Brain pericyte (primary cell): ENCODE measurements at places on chromosomes 13 and 19.

DNA sequence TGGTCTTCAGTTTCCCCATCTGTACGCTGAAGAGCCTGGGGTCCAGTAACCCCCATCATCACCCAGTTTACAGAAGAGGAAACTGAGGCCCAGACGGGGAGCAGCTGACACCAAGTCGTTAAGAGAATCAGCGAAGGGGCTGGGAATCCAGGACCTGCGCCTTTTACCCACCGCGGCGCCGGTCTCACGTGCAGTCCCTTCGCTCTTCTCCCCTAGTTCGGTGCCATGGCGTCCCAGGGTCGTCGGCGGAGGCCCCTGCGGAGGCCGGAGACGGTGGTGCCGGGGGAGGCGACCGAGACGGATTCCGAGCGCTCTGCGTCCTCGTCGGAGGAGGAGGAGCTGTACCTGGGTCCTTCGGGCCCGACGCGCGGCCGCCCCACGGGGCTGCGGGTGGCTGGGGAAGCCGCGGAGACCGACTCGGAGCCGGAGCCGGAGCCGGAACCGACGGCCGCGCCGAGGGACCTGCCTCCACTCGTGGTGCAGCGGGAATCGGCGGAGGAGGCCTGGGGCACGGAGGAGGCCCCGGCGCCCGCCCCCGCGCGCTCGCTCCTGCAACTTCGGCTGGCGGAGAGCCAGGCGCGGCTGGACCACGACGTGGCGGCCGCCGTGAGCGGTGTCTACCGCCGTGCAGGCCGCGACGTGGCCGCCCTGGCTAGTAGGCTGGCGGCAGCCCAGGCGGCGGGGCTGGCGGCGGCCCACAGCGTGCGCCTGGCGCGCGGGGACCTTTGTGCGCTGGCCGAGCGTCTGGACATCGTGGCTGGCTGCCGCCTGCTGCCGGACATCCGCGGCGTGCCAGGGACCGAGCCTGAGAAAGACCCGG is 698 bp downstream of the BLOC1S3 start:
- no peak for DNase-seq

GRCh38 chr19:12166626-12167025 is 3.7 kb downstream of the ZNF136 start:
- no peak for DNase-seq

- no peak for DNase-seq
Measured at GRCh38 chr13:50722440-50723125, 120.9 kb downstream of the DLEU7 start.

- no peak for DNase-seq
Measured at GRCh38 chr13:93080587-93080986, 146.0 kb upstream of the GPC6 start.

GRCh38 chr19:31232871-31233270 is 116.4 kb downstream of the TSHZ3 start:
- peak; percentile 33 for DNase-seq

DNA sequence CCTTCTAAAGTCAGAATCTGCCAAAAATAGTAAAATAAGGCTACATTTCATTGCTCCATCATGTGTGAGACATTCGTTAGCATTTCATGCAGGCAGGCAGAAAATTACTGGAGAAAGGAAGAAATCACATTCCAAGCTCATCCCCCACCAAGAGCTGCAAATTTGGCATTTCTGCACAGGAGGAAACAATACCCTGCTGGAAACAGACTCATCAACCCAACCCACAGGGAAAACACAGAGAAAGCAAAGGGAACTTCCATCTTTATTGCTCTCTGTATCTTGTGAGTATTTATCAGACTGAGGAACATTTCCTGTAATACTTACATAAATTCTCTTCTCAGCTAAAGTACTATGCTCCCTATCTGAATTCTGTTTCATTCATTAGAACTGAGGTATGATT is 95.7 kb downstream of the KCTD12 start:
- no peak for DNase-seq

GRCh38 chr19:17806945-17807344 is 12.0 kb downstream of the B3GNT3 start:
- DNase-seq, result no peak

GRCh38 chr13:45492538-45492937 is 27.8 kb downstream of the COG3 start:
- DNase-seq, result no peak

DNA sequence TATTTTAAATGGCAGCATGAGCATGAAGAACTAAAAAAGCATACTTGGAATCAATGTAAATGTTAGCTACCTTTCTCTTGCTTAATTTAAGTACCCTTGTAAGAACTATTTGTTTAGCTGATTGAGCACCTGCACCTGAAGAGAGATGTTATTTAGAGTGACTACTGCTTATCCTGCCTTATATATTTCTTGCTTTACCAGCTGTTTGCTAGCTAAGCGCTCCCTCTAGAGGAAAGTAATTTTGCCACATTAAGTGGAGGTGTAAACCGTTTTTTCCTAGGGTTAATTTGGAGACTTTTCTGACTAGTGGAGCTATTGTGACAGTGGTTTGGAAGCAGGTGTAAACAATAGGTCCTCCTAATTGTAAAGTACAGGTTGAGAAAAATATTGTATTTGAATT is 19.4 kb upstream of the PSG2 start:
- no peak for DNase-seq

- no peak for DNase-seq
Measured at GRCh38 chr19:49690656-49691242, at the start of gene CPT1C. Gene CPT1C, plus strand, starts transcription at chr19:49691116. Its CDS starts 1,137 bp downstream, at chr19:49692253.

GRCh38 chr13:36772853-36773252 is 46.2 kb upstream of the RFXAP start:
- DNase-seq, result no peak

DNA sequence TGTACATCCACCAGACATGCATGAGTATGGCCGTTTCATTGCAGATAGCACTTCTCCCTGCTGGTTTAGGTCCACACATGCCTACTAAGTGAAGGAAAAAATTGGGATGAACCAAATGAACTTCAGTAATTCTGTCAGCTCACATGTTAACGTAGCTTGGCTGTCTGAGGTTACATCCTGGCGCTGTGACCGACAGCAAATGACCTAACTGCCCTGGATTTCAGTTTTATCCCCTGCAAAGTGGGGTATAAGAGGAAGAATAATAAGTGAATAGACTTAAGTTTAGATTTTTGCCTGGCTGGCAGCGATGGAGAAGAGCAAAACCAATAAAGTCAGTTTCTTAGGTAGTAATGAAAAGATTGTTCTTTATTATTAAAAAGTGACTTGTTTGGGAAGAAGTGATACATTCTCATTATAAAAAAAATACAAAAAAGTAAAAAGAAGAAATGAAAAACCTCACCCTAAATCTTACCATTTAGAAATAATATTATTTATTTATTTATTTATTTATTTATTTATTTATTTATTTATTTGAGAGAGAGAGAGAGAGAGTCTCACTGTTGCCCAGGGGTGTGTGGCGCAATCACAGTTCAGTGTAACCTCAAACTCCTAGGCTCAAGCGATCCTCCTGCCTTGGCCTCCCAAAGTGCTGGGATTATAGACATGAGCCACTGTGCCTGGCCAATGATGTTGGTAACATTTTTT is 4.2 kb upstream of the RNF113B start:
- DNase-seq, result no peak

- DNase-seq, result no peak
Measured at GRCh38 chr13:20130012-20130411, 30.8 kb downstream of the GJA3 start.

- DNase-seq, result no peak
Measured at GRCh38 chr19:48203222-48203793, 32.8 kb downstream of the ZSWIM9 start.

DNA sequence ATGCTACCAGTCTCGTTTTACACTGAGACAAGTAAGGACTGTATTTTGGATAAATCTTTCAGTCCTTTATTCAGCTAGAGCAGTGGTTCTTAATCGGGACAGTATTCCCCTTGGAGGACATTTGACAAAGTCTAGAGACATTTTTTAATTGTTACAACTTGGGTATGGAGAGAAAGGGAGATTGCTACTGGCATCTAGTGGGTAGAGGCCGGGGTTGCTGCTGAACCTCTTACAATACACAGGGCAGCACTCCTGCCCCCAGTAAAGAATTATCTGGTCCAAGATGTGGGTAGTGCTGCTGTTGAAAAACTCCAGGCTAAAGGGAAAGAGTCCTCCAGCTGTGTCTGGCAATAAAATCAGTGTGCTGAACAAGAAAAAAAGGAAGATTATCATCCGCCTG is 334.8 kb downstream of the SLC7A1 start:
- no peak for DNase-seq

DNA sequence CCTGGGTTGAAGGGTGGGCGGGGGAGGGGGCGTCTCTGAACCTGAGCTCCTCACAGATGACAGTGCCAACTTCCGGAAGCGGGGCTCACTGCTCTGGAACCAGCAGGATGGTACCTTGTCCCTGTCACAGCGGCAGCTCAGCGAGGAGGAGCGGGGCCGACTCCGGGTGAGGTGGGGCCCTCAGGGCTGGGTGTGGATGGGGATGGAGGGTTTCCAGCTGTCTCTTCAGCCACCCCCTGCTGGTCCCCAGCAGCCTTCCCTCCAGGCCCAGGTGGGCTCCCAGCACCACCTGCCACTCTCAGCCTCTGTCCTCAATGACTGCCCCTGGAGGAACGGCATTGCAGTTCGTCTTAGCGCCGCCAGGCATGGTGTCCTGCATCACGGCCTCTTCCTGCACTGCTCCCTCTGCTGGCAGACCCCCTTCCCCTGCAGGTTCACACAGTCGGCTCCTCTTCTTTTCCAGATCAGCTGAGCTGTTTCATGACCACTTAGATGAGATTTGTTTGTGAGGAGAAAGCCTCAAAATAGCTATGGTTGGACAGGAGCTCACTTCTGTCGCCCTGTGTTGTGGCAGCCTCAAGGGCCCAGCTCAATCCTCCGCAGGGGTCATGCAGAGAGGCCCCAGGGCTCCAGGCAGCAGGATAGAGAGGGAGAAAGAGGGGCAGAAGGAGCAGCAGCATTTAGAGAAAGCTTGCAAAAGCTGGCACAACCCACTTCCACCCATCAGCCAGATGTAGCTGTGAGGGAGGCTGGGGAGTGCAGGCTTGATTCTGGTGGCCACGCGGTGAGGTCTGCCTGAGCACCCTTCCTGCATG is 2.5 kb upstream of the GARIN5A start:
- no peak for DNase-seq

- no peak for DNase-seq
Measured at GRCh38 chr13:77184455-77184854, 142.4 kb downstream of the MYCBP2 start.

DNA sequence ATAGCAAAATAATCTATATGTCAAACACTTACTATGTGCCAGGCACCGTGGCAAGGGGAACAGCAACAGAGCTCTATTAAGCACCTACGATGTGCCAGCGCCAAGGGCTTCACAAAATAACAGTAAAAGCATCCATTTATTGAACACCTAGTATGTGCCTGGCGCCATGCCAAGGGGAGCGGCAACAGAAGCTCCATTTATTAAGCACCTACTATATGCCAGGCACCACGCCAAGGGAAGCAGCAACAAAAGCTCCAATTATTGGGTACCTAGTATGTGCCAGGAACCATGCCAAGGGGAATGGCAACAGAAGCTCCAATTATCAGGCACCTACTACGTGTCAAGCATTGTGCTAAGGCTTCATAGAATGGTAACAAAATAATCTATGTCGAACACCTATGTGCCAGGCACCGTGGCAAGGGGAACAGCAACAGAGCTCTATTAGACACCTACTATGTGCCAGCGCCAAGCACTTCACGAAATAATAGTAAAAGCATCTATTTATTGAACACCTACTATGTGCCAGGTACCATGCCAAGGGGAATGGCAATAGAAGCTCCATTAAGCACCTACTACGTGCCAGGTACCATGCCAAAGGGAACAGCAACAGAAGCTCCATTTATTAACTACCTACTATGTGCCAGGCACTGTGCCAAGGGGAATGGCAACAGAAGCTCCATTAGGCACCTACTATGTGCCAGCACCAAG is 107.7 kb downstream of the PTPRS start:
- no peak for DNase-seq

- DNase-seq, result no peak
Measured at GRCh38 chr13:106678646-106679418, 110.9 kb upstream of the ARGLU1 start.

- no peak for DNase-seq
Measured at GRCh38 chr13:95256091-95256490, 45.2 kb downstream of the ABCC4 start.

- no peak for DNase-seq
Measured at GRCh38 chr13:54226876-54227275, 1198.3 kb downstream of the OLFM4 start.

DNA sequence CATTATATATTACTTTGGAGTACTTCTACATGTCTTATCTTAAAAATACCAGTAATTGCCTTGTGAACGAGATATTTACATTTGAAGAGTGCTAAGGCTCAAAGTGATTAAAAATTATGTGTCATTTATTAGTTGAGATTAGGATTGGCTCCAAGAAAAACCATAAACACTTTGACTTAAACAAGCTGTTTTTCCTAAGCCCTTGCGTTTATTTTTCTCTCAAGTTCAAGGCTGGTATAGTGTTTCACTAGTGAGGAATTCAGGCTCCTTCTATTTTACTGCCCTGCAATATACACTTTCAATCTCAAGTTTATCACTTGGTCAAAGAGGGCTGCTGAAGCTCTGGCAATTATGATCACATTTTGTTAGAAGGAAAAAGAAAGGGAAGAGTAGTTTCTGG is 49.9 kb downstream of the UFM1 start:
- DNase-seq, result no peak

- no peak for DNase-seq
Measured at GRCh38 chr13:43072394-43072793, 49.0 kb downstream of the DNAJC15 start.

DNA sequence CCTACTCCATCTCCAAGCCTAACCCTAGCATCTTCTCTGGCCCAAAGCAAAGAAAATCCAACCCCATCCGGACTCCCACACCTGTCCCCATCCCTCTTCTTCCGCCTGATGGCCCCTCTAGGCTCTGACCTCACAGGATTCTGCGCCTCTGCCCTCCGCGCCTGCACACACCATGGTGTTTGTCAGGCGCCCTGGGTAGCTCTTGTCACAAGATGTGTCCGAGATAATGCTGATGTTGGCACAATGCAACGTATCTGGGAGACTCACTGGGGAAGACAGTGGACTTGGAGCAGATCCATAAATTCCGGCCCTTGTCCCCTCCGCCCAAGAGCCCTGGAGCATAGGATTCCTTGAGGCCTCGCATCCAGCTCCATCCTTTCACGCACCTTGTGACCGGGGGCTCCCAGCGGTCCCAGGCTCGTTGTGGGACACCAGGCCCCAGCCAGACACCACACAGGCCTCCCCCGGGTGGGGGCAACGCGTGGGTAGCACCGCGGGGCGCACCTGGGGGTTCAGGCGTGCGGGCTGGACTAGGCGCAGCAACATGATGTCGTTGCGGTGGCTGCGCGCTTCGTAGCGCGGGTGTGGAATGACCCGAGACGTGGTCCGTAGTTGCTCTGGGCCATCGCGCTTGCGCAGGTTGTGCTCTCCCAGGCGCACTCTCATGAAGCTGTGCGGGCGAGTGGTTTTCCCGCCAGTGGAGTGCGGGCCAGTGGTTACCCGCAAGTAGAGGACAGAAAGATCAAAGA is 3.1 kb upstream of the KLK1 start:
- no peak for DNase-seq

- no peak for DNase-seq
Measured at GRCh38 chr13:109301726-109302125, 484.7 kb downstream of the IRS2 start.

- DNase-seq, result no peak
Measured at GRCh38 chr13:106001443-106001842, 534.0 kb downstream of the EFNB2 start.

- no peak for DNase-seq
Measured at GRCh38 chr13:90156390-90156789, 1191.1 kb upstream of the MIR17HG start.
